Ascending aorta (tissue), 2 donors: ENCODE measurements at places on chromosomes 3 and 15.
A peak's percentile ranks its signal among the peaks of the same experiment; 100 is the strongest.

DNA sequence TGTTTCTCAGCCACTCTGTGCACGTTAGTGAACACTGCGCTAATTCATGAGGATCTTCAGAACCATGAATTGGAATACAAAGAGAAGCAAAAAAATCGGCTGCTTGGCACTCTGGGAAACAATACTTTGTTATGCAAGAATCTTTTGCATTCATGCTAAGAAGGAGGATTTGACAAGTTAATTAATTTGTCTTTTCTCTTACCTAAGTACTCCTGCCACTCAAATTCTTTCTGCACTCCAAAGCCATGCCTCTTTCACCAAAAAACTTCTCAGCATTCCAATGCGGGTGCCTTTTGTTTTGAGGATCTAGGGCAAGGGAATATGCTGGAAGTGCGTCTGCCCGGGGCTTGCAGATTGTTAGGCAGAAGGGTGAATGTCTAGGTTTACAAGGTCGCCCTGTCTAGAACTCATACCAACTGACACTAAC lies 11.3 kb upstream of the KAT2B start:
- no peaks in the 10 kb centered on the region for H3K36me3 ChIP-seq
- H3K4me3 ChIP-seq = no peak overlapping the region
- DNase-seq = no peak
- no peak overlapping the region for H3K27ac ChIP-seq
- H3K27me3 ChIP-seq = no peaks in the 10 kb centered on the region

DNA sequence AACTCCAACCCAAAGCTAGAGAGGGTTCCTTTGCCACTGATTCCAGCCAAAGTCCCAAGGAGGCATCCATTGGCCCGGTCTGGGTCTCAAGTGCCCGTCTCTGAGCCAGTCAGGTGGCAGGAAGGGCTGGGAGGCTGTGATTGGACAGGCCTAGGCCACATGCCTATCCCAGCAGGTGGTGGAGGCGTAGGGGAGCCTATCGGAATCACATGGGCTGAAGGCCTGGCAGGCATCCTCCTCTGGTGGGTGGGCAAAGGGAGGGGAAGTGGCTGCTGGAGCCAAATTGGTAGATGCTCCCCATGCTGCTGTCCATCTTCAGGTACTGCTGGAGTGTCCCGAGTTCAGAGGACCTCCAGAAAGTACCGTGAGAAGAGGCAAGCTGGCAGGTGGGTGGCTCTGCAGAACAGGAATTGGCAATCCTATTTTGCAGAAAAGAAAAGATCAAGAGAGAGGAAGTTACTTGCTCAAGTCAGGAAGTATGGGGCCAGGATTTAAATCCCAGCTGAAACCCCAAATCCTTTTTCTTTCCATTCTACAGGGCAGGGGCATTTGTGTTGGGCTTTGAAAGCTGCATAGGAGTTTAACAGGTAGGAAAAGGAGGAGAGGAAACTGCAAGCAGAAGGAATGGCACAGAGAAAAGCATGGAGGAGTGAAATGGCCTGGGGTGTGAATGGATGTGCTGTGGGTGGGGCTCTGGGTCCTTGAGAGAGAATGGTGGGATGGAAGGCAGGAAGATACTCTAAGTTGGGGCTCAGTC lies 3.7 kb downstream of the CHST13 start:
- DNase-seq = no peak
- H3K27ac ChIP-seq = no peak overlapping the region
- peaks cover 10% of the 10 kb centered on the region for H3K27me3 ChIP-seq
- H3K4me1 ChIP-seq = peaks cover 4% of the 10 kb centered on the region

DNA sequence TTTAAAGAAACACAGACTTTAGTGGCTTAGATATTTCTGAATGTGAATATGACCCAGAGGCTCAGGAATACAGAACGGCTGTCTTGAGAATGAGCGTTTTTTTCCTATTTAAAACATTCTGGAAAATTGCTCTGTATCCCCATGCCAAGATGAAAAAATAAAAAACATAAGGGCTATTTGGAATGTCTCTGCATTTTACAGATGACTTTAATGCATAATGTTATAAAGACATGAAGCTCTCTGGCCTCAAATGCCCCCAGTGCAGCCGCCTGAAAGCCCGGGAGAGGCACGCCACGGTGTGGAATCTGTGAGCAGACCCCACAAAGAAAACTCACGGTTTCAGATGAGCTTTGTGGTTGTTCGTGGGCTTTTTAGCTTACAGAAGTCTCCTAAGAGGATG lies 322.5 kb upstream of the ICE2 start:
- H3K27ac ChIP-seq = peak overlapping the region; percentile 47
- DNase-seq = no peak
- no peaks in the 10 kb centered on the region for H3K27me3 ChIP-seq

GRCh38 chr15:56817321-56818080 lies 84.2 kb upstream of the ZNF280D start:
- DNase-seq = no peak
- H3K4me1 ChIP-seq = peaks cover 5% of the 10 kb centered on the region
- no peak overlapping the region for H3K27ac ChIP-seq
- H3K4me3 ChIP-seq = no peak overlapping the region

DNA sequence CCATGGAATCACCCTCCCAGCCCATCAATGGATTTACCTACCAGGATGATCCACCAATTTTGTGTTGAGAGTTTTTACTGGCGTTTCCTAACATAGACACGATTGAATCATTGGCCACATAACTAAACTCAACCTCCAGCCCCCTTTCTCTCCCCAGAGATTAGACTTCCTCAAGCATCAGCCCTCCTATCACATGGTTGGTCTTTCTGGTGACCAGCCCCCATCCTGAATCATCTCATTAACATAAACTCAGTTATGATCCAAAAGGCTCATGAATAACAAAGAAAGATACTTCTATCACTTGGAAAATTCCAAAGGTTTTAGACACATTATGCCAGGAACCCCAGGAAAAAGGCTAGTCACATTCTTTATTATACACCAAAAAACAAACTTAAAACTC lies 21.2 kb downstream of the PRKAR2A start:
- DNase-seq = no peak
- no peaks in the 10 kb centered on the region for H3K27me3 ChIP-seq
- peak overlapping the region; percentile 54 for H3K27ac ChIP-seq
- peaks cover 18% of the 10 kb centered on the region for H3K4me1 ChIP-seq
- no peaks in the 10 kb centered on the region for H3K36me3 ChIP-seq

DNA sequence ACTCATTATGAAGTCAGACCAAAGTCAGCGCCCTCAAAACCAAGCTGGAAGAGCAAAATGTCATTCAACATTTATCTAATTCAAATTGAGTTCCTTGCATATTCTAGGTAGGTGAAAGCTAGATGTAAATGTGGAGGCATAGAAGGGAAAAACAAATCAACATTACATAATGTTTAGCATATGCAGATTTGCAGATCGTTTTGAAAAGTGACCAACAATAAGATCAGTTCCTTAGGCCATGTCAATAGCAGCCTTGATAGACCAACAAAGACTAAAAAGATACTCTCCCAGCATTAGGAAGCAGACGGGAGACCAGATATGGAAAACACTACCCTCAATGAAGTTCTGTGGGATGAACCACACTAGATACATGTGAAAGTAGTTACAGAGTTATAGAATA lies 83.0 kb downstream of the PLD1 start:
- no peak overlapping the region for H3K27ac ChIP-seq
- no peak overlapping the region for H3K4me3 ChIP-seq
- peaks cover 7% of the 10 kb centered on the region for H3K36me3 ChIP-seq
- DNase-seq = no peak
